ENCODE measurements at places on chromosomes 16 and 17. TPM values are rescaled to one million over a fixed set of nuclear protein-coding genes. Genes with fewer than 3 reads are reported as not detected.

GRCh38 chr17:20784100-20784665 lies 204.7 kb downstream of the CDRT15L2 start:
- DNase-seq, result no peak

IQCK gene
- 14.4 TPM for total RNA-seq

BCO1 gene
- total RNA-seq, result not detected

- DNase-seq, result no peak
Measured at GRCh38 chr16:4879049-4879448, 31.8 kb downstream of the UBN1 start.

DNA sequence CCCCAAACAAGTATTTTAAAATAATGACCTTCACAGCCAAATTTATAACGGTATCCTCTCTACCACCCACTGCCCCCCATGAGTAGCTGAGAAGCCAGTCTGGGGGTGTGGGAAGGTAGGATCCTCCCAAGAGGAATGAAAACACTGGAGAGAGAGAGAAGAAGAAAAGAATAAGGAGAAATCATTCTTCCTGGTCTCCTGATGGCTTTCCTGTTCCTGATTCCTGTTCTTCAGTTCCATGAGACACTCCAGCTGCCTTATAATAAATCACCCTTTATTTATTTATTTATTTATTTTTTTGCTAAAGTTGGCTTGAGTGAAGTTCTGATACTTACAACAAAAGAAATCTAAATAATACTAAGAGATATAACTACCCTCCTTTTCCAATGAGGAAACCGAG lies 56.4 kb upstream of the FAM20A start:
- DNase-seq, result no peak

GPRC5B gene
- 40.0 TPM for total RNA-seq

SNAI3 gene
- total RNA-seq, result 1.0 TPM

DNA sequence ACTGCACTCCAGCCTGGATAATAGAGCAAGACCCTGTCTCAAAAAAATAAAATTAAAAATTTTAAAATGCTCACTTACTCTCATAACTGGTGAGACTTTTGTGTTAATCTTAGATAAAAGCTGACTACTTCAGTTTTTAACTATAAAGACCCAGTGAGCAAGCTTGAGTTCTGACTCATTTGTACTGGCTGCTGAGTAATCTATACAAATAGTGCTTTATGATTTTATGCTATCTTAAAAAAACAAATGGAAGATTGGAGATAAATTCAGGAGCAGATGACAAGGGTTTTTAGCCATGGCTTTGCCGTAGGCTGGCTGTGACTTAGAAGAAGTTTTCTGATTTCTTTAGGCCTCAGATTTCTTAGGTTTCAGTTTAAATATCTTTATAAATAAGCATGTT lies 30.5 kb downstream of the SNTB2 start:
- DNase-seq, result no peak
